T47D (cell line): ENCODE measurements at places on chromosomes 4 and X.

GRCh38 chr4:56084851-56085250, 136.1 kb downstream of the CEP135 start:
- DNase-seq = no peak

DNA sequence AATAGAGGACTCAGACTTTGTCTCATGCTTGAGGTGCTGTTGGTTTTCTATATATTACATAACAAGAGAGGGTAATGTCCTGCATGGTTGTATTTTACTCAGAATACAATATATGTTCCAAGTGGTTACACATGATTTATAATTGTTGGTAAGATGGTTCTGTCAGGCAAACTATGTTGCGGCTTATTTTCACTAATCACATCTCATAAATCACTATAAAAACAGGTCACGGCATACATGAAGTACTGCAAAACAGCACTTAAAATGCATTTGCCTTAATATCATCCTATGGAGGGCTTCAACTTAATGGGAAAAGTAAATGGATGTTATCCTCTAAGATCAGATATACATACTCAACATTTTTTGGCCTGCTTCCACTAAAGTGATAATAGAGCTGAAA, 246.0 kb upstream of the ARSJ start:
- DNase-seq = no peak

DNA sequence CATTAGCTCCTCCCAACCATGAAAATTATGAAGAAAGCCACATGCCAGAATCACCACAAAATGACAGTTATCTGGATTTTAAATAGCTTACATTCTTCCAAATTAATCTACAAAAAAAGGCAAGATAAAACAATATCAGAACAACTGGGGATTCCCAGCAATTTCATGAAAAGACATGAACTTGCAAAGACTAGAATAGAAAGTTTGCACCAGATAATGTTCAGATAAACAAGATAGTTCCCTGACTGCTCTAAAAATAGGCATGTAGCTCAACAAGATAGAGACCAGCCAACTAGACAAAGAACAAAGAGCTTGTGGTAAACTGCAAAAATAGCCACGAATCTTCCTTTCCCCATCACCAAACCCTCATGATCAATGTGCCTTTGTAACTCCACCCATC, 30.3 kb upstream of the DDX53 start:
- DNase-seq = no peak

- DNase-seq = no peak
These were observed 336.9 kb upstream of the TRAM1L1 start for GRCh38 chr4:117422297-117422696.

DNA sequence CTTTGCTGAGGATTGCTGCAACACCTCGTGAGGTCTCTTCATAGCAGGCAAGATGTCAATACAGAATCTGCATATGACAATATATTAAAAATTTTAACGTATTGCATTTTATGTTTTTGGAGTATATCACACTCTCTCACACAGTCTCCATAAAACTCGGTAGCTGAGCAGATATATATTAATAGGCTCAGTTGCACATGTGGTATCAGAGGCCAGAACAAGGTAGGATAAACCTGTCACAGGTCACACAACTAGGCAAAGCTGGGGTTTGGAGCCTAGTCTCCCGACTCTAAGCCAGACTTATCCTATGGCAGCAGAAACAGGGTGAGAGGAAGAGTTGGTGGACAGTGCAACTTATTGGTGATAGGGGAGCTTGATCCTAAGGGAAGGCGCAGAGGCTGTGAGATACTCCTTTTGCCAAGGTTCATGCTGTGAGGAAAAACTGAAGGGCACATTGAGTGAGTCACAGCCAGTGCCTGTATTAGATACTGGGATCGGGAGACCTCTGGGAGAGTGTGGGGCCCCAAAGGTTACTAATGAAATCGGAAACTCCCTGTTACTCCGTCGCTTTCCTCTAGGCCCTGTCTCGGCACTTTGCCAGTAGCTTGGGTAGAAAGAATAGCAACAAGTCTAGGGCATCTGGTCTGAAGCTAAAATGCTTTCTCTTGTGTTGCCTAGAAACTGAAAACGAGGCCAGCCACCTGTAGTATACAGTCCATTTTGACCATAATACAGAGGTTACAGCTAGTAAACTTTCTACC, 195.7 kb downstream of the ARHGAP10 start:
- DNase-seq = no peak

DNA sequence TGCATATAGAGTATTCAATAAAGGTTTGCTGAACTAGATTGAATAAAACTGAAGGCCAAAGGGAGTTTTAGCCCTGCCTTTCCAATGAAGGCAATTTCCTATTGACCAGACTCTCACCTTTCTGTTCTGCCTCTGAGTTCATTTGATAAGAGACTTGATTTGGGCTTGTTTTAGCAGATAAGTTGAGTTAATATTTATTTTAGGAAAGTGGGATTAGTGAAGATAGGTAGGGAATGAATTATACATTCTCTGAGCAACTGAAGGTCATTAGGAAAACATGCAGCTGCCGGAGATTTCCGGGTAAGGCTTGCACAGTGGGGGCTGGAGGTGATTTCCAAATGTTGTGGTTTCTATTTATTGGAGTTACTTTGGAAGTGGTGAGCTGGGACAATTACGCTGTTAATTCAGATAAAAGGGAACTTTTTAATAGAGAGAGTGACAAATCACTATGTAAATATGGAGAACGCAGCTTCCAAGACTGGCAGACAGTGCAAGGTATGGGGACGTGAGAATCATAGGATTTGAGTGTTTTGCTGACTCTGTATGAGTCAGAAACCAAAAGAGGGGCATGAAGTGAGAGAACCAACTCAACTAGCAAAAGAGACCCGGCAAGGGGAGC, 553.6 kb upstream of the BOD1L1 start:
- no peak for DNase-seq

- no peak for DNase-seq
These were observed 186.7 kb downstream of the LARP7 start for GRCh38 chr4:112823606-112824005.

DNA sequence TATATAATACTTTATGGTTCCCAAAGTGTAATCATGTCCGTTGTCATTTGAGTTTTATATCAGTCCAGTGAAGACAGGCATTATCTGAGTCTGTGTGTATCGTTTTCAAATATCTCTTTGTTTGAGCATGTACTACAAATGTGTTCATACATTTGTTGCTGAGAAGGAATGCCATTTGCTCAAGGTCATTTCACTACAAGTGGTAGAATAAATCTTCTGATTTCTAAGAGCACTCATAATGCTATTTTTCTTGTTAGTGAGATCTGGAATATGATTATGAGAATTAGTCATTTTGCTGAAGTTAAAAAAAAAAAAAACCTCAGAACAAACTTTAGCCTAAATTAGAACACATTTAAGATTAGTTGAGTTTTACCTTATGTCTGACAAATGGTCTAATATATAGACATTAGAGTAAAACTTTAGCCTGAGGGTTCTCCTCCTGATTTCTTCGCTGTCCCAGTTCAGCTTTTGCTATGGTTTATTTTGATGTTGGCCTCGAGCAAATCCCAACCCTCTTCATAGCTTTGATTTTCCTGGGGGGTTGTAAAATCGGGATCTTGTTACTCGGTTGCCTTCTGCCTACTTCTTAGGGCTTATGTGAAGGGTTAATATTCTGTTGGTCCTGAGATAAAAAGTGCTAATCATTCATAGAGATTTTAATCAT, 87.1 kb downstream of the TMEM131L start:
- no peak for DNase-seq

- no peak for DNase-seq
These were observed 176.2 kb upstream of the RBPJ start for GRCh38 chr4:26144526-26145155.

GRCh38 chr4:34250562-34250961, 1993.8 kb downstream of the ARAP2 start:
- no peak for DNase-seq

DNA sequence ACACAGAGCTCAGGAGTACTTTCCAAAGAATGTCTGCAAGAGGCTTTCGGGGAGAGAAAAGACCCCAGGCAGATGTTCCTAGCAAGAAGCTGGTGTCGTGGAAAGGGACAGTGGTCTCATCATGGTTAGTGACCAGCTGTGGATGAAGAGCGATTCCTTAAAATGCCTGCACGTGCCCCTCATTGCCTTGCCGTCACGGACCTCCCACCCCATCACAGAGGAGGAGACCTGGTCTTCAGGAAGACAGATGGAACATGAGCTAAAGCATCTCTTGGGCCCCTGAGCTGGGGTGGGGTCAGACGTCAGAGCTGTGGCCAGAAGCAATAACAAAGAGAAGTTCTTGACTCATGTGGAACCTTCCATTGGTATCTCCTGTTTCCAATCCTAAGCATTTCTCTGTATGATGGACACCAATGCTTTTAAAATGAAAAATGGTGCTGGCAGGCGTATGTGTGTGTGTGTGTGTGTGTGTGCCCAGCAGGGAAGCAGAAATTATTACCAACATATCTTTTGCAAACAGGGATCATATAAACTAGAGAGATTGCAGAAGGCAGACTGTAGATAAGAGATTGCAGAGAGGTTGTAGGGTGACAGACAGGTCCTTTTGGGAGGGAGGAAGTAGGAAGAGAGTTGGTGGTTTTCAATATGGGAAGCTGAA, 25.2 kb upstream of the ASMTL start:
- no peak for DNase-seq

DNA sequence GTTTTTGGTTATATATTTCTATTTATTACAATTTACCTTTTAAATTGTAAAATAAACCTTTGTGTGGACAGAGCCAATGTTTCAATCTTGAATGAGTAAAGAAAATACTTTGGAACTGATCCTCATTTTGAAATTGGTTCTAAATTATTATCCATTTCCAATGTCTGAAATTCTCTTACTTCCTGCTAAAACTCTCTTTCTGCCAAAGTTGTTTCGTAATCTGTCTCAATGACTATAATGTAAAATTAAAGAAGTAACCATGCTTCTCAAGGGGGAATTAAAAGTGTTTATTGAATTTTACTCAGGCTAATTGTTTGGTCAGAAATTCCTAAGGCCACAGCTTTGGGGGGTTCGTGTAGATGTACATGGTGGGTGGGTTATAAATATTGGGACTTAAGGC, 34.8 kb downstream of the YIPF6 start:
- DNase-seq = no peak

GRCh38 chr4:120754590-120754989, 167.9 kb downstream of the PRDM5 start:
- DNase-seq = no peak

DNA sequence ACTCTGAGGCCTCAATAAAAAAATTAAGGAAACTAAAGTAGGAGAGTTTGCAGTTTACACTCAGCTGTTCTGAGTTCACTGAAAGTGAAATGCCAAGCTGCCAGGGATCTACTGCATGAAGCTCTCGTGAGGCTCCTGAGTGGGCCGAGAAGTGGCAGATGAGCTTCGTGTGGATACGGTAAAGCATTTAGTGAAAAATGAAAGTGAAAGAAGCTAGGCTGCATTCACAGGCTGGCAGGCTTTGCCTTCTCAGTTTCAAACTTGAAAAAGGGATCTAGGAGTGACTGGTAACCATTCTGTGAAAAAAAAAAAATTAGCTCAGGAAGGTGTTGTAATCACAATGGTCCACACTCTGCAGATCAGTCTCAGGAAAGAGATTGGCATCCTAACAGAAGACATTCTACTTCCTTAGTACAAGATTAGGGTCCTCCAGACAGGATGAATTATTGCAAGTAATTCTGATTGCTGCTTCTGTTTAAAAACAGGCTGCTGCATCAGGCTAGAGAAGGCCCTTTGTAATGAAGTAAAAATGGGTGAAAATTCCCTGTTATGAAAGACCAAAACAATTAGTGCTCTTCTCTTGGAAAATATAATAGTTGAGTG, 679.9 kb downstream of the RPA4 start:
- DNase-seq = peak; percentile 48

GRCh38 chrX:101977106-101977505, 45.3 kb upstream of the ZMAT1 start:
- no peak for DNase-seq

DNA sequence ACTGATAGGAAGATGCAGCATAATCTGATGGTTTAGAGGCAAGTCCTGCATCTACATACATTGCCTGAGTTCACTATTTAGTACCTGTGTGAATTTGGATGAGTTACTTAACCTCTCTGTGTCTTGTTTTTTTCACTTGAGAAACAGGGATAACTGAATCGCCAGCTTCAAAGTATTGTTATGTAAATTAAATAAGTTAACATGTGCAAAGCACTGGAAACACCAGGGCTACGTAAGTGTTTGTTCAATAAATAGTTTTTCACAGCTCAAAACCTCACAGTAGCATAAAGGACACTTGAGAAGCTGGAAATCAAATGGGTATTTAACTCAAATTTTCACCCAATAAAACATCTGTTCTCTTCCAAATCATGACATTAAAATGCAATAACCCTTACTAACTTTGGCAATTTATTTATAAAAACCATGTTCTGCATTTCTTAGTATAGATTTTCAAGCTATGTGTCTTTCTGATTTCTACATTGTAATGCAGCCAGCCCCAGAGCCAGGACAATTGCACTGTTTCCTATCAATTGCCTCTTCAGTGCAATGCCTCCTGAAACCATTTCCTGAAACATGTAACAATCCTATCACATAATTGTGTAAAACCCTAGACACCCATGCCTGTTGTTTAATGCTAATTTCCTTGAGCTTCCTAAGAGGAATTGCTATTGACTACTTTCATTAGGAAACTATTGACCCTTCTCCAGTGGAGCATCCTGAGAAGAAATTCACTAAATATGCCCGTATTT, 177.1 kb downstream of the UNC5C start:
- no peak for DNase-seq

DNA sequence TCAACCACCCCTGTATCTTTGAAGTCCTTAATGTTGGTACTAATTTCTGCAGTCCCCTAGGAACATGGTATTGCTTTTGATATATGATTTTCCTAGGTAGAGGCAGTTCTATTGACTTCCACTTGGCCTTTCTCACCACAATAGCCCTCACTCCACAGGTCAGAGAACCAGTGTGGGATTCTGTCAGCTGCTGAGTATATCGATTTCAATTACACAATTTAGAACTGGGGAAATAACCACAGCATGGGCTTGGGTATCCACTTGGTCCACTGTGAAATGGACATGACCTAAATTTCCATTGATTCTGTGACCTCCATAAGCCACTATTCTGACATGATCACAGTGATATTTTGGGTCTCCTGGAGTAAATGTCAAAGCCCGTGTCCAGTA, 62.3 kb downstream of the KANTR start:
- DNase-seq = no peak

- no peak for DNase-seq
These were observed 164.0 kb upstream of the RASGEF1B start for GRCh38 chr4:81635739-81636138.

DNA sequence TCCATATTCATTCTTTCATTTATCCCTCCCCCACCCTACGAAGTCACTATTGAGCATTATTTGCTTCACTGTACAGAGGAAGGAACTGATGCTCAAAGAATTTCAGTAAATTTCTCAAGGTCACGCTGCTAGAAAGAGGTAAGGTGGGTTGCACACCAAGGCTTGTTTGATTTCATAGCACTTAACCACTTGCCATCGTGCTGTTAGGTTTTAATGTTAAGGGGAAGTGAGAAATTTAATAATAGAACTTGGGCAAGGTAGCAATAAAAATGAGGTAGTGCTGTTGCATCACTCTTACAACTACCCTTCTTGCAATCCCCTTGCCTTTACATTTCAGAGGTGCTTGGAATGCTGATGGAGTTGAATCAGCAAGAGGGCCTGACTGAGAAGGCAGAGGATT, 343.1 kb downstream of the MID1IP1 start:
- DNase-seq = no peak

- peak; percentile 6 for DNase-seq
These were observed 48.4 kb downstream of the ZBTB49 start for GRCh38 chr4:4338210-4339001.

- no peak for DNase-seq
These were observed 406.0 kb upstream of the EDA2R start for GRCh38 chrX:67044866-67045265.
